ENCODE measurements at places on chromosomes 11 and 22. TPM values are rescaled to one million over a fixed set of nuclear protein-coding genes. Genes with fewer than 3 reads are reported as not detected.
A peak's percentile ranks its signal among the peaks of the same experiment; 100 is the strongest.

DNA sequence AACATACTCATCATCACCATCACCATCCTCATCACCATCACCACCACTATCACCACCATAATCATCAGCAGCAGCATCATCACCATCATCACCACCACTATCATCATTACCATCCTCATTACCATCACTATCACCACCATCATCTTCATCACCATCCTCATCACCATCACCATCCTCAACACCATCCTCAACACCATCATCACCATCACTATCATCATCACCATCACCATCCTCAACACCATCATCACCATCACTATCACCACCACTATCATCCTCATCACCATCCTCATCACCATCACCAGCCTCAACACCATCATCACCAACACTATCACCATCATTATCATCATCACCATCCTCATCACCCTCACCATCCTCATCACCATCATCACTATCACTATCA lies 16.6 kb downstream of the RTN4R start:
- no peak for DNase-seq

DNA sequence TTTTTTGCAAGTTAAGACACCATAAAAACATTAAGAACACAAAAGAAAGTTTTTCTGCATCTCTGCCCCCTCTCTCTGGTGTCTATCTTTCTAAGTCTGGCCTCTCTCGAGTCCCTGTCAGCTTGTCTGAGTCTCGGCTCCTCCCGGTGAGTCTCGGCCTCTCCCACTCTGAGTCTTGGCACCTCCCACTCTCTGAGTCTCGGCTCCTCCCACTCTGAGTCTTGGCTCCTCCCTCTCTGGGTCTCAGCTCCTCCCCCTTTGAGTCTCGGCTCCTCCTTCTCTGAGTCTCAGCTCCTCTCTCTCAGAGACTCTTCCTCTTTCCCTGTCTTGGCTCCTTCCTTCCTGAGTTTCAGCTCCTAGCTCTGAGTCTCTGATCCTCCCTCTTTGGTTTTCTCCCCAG lies 72.5 kb upstream of the AMPD3 start:
- DNase-seq: no peak

DNA sequence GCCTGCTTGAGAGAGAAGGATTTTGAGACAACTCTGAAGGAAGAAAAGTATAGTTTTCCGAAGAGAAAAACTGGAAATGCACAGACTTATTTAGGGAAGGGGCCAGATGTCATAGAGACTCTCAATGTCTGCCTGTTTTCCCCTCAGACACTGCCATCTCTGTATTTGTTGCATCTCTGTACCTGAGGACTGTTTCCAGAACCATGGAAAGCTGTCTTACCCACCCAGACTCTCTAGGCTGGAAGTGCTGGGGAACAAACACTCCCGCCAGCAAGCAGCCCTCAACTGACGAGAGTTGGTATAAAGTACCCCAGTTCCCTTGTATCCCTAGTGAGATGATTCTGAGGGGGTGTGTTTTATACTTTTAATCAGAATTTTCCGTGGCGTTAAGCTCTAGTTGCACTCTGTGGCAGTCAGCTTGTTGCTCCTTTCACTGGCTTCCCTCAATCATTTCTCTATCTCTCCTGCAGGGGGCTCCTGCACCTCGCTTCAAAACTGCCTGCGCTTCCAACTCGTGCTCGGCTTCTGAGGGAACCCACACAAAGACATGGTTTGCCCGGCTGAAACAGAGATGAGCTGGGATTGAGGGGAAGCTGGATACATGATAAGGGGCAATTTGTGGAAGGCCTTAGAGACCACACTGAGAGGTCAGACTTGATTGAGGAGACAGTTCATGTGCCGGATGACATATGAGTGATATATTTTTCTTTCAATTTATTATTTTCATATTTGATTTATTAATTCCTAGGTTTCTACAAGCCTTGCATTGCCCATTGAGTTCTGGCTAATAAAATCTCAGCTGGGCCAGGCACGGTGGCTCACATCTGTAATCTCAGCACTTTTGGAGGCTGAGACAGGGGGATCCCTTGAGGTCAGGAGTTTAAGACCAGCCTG lies 36.9 kb upstream of the CLPB start:
- peak; percentile 43 for DNase-seq

The ZNF280B gene
- polyA plus RNA-seq: 4.2 TPM

Measured in forelimb muscle (tissue), 1 donor.